Caco-2 (cell line): ENCODE measurements at places on chromosomes 1 and 21.

- no peak for DNase-seq
Observed at GRCh38 chr1:45516465-45516864, 5.2 kb downstream of the PRDX1 start.

GRCh38 chr1:242447689-242448088 is 76.8 kb downstream of the PLD5 start:
- DNase-seq, result no peak

DNA sequence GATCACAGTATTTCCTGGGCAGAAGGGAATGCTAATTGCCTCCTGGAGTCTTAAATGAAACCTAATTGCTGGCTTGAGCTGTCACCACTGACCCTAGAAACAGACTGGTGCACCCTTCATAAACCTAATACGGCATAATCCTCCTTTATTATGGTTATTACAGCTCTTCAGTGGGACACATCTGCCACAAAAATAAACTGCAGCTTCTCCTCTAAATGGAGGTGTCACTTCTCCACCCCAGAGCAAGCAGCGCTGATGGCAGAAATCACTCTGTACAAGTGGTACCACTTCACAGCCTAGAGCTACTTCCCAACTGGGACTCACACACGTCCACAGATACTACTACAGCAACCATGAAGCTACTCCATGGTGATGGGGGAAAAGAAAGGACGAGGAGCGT is 11.1 kb downstream of the PTPN14 start:
- no peak for DNase-seq

- DNase-seq, result no peak
Observed at GRCh38 chr1:228958741-228959140, 223.5 kb downstream of the RHOU start.

DNA sequence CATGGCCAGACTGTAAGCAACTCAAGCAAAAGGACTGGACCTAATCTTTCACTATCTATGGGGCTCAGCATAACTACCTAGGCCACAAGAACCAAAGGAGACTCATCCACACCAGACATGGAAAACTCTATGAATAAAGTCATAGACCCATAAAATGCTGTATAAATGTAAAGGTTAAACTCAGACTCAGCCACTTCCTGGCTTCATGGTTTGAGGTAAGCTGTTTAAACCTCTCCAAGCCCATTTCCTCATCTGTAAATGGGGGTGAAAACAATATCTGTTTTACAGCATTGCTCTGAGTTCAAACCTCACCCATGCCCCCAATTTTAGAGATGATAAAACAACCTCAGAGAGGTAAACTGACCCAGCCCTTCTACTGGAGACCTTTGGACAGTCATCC is 4.0 kb upstream of the SMIM12 start:
- no peak for DNase-seq

- no peak for DNase-seq
Observed at GRCh38 chr21:39159342-39160063, 23.7 kb downstream of the PSMG1 start.

DNA sequence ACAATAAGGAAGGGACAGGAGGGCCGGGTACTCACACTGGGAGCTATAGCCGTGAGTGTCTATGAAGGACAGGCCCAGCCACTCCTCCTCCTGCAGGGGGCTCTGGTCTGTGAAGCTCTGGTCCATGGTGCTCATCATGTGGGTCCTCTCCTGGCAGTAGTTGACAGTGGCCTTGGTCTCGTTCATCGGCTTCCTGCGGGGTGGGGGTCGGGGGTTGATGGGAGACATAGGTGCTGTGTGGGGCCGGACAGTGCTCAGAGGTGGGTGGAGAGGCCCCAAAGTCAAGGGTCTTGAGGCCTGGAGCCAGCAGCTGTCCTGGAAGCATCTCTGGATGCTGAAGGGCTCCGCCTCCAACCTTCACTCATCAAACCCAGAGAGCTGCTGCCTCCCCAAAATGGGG is 260.4 kb downstream of the PTPRU start:
- no peak for DNase-seq

DNA sequence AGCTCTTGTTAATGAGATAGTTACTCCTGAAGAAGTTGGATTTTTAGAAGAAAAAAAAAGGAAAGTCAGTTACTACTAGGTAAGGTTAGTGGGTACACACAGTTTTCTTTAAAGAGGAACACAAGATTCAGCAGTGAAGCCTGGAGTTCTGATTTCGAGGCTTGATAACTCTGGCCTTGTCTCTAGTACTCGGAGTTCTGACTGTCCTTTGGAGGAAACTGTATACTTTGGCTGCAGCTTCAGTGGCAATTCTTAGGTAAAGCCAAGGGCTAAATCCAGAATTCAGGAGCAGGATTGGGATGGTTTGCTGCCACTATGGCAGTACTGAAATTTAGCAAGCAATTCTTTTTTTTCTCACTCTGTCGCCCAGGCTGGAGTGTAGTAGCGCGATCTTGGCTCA is 9.2 kb downstream of the ACADM start:
- DNase-seq, result no peak

DNA sequence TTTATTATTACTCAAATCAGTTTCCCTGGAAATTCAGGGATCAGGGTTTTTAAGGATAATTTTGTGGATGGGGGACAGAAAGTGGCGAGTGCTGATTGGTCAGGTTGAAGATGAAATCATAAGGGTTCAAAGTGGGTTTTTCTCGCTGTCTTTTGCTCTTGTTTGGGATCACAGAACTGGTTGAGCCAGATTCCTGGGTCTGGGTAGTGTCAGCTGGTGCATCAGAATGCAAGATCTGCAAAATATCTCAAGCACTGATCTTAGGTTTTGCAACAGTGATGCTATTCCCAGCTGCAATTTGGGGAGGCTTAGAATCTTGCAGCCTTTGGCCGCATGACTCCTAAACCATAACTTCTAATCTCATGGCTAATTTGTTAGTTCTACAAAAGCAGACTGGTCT is 9.3 kb downstream of the CHI3L2 start:
- peak; percentile 56 for DNase-seq

- no peak for DNase-seq
Observed at GRCh38 chr1:151455231-151455630, 4.1 kb downstream of the POGZ start.

- DNase-seq, result no peak
Observed at GRCh38 chr1:208254376-208254775, 10.2 kb upstream of the PLXNA2 start.

DNA sequence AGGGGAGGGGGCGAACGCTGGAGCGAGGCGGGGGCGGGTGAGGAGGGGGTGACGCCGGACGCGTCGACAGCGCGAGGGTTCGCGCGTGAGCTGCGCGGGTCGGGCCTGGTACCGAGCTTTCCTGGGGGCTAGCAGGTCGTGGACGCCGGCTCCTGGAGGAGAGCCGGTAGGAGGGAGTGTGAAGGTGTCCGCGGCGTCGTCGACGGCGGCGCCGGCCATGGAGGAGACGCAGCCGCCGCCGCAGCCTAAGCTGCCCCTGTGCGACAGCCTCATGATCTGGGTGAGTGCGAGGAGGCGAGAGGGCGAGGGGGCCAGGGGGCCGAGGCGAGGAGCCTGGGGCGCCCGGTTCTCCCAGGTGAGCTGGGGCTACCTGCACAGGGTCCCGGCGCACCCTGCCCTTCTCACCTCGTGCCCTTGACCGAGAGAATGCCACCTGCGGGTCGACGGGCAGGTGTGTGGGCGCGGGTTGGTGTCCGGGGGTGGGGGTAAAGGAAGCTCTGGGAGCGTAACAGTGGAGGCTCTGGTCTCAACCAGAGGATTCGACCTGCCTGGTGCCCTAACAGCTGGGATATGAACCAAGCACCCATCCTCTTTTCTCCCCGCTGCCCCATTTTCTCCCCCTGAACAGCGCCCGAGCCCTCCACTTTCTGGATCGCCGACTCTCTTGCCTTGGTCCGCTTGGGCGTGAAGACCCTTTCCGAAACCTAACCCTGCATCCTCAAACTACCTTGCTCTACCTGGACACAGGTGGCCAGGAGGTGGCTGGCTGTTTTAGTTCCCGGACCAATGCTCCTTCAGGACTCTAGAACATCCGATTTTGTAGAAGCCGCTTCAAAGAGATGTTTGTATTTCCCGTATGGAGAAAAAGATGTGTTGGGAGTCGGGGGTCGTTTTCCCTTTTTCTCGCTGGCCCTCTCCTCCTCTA is at the start of gene HOOK1:
HOOK1 (plus strand) TSS at position 49 of the 925 bp plus-strand sequence; CDS start at position 218, 169 bp downstream.
- peak; percentile 5 for DNase-seq

GRCh38 chr1:29801003-29801402 is 564.7 kb downstream of the PTPRU start:
- DNase-seq, result no peak

GRCh38 chr1:237098541-237098940 is 56.6 kb downstream of the RYR2 start:
- DNase-seq, result no peak

DNA sequence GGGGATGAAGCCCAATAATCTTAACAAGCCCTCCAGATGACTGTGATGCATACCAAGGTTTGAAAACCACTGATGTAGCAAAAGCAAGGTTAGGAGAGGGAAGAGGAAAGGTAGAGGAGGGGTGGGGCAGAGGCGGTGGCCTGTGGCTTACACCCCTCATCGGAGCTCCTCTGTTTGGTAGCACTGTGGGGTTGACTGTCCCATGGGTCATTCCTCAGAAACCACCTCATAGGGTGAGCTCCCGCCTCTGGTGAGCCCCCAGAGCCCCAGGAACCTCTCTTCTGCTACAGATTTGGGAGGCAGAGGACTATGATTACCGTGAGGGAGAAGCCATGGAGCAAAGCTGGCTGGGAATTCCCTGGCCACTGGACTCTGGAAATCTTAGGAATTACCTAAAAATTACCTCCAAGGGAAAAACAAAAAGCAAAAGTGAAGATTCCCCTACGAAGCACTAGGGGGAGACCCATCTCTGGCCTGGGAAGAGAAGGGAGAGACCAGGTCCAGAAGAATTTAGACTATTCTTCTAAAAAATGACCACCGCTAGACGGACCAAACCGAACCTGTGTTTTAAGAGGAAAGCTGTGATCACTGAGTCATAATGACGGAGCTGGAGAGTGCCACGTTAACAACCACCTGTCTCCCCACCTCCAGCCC is 1.5 kb upstream of the RASSF5 start:
- no peak for DNase-seq

DNA sequence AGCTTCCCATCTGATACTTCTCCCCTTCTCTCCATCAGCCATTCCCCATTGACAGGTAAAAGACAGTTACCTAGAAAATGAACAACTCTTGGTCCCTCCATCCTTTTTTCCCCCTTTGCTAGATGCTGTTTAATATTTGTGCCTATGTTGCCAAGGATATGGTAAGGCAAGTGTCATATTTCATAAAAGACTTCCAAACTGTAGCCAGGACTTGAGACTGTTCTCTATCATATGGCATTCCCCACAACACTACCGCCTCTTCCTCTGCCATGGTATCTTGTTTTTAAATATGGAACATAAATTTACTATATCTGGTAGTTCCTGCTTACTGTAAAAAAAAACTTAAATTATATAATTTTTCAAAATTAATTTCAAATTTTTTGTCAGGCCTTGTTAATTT is 97.2 kb downstream of the PHTF1 start:
- DNase-seq, result no peak

GRCh38 chr1:64733581-64734286 is 11.1 kb upstream of the RAVER2 start:
- peak; percentile 3 for DNase-seq

GRCh38 chr21:18744840-18745239 is 341.3 kb upstream of the TMPRSS15 start:
- DNase-seq, result no peak

DNA sequence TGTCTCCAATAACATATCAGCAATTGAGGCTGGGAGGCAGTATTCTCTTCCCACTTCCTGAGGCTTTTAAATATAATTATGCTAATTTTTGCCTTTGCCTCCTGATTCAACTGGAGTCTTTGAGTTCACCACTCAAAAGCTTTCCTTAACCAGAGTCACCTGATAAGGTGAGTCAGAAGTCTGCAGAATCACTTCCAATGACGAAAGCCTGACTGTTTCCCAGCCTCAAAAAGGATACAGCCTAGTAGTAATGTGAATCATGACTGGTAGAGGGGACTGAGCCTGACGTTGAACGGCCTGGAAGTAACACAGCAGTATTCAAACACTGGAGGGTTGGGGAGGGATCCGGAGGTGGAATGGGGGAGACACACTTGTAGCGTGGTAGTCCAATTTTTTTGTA is 10.4 kb upstream of the MRPL9 start:
- DNase-seq, result no peak

DNA sequence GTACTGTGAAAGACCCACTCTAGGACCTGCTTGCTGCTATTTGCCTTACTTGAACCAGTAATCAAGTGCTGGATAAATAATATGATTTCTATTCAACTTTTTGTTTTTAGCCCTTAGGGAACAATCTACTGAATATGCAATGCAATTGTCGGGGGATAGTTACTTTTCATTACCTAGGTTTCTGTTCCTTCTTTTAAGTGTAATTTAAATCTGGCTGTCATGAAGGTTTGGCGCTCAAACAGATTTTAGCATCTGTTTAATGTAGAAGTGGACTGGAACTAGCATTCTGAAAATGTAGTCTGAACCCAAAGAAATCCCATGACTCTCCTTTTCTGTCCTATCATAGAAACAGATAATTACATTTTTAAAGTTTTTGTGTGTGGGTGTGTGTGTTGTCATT is 4.8 kb downstream of the MGST3 start:
- DNase-seq, result no peak

- no peak for DNase-seq
Observed at GRCh38 chr1:179146476-179146875, 64.6 kb downstream of the TOR3A start.

GRCh38 chr1:241411056-241411775 is 54.2 kb upstream of the RGS7 start:
- DNase-seq, result no peak

DNA sequence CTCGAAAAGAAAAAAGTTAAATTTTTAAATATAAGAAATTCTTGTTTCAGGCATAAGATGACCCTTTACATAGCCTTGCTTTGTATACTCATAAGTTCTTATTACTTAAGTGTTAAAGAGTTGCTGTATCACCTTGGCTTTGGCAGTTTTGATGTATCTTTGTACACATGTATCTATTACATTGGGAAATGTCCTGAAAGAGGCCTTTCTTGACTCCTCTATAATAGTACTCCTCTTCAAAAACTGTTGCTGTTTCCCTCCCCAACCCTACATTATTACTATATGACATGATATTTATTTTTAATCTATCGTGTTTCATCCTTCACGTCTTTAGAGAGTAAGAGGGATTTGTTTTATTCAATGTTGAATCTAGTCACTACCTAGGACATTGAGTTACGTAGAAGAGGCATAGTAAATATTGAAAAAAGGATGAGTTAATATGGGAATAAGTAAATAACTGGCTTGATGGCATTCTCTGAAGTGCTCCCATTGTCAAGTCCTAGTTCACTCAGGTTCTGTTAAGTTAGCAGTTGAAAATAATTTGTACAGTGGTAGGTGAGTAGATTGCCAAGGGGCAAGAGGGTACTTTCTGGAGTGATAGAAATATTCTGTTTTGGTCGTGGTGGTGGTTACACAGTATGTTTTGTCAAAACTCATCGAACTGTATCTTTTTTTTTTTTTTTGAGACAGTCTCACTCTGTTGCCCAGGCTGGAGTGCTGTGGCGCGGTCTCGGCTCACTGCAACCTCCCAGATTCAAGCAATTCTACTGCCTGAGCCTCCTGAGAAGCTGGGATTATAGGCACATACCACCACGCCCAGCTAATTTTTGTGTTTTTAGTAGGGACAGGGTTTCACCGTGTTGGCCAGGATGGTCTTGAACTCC is 8.2 kb downstream of the THRAP3 start:
- DNase-seq, result no peak

- no peak for DNase-seq
Observed at GRCh38 chr21:22535630-22536029, 1537.4 kb downstream of the NCAM2 start.
